ENCODE measurements at places on chromosomes 4 and X. TPM values are rescaled to one million over a fixed set of nuclear protein-coding genes. Genes with fewer than 3 reads are reported as not detected.
A peak's percentile ranks its signal among the peaks of the same experiment; 100 is the strongest.

The FGD1 gene
- total RNA-seq, result 3.4 TPM

The RGN gene
- total RNA-seq, result not detected

The IGSF1 gene
- total RNA-seq, result not detected

The ADH1B gene
- not detected for total RNA-seq

The CITED1 gene
- 3.8 TPM for total RNA-seq

The CLTRN gene
- not detected for total RNA-seq

The MAGEA4 gene
- total RNA-seq, result not detected

The RNF212 gene
- total RNA-seq, result not detected

DNA sequence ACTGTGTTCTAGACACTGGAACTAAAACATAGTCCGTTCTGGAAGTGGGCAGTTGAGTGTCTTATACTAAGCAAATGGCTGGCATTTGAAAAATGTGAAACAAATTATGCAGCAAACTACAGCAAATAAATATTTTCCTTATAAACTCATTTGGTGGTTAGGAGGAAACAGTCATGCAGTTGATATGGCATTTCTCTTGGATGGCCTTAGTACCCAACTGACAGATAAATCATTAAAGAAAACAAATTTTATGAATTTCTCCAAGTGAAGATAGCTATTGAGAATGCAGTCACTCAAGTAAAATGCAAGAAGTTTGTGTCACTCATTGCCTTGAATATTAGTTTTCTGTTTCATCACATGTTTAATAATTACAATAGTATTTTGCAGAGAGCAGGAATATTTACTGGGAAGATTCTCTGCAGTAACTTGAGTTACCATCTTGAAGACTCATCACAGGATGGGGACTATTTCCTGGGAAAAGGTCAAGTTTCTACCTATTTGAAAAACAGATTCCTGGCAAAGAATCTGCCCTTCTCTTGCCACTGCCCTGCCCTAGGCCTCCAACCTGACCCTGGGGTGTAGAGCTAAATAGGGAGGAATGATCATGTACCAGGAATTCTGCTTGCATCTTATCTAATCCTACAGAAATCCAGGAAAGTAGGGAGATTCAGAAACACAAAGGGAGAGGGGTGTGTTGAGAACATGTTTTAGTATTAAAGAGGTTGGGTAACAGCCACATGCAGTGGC is 105.9 kb downstream of the SH3RF1 start:
- H3K36me3 ChIP-seq, result no peaks in the 10 kb centered on the region
- no peak for DNase-seq
- H3K4me3 ChIP-seq, result no peak overlapping the region

DNA sequence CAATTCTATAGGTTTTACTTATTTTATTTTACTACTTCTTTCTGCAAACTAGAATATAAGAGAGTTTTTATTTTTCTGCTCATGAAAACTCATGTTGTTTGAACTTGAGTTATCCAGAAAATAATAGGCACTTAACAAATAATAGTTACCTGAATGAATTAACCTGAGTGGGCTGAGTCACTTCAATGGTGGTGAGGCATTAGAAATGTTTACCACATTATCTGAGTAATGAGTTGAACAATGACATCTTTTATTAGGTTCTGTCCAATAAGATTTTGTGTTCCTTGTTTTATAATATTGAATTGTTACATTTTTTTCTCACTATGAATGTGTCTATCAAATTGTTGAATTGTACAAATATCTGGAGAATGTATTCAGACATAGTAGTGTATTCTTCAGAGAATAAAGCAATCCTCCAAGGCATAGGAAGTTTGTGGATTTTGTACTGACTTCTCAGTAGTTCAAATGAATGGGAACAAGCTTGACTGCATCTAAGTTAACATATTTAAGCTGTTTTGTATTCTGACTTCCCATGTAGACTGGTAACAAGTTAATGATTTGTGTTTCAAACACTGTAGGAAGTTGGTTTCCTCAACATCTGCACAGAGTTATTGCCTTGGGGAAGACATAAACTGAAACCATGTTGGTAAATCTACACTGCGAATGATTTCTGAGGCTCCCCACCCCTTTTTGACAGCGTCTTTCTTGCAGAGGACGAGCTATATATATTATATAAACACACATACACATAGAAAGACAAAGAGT is 1808.9 kb upstream of the TENM3 start:
- no peaks in the 10 kb centered on the region for H3K4me1 ChIP-seq
- H3K27ac ChIP-seq, result no peak overlapping the region
- no peaks in the 10 kb centered on the region for H3K27me3 ChIP-seq
- DNase-seq, result no peak
- H3K4me3 ChIP-seq, result no peak overlapping the region

DNA sequence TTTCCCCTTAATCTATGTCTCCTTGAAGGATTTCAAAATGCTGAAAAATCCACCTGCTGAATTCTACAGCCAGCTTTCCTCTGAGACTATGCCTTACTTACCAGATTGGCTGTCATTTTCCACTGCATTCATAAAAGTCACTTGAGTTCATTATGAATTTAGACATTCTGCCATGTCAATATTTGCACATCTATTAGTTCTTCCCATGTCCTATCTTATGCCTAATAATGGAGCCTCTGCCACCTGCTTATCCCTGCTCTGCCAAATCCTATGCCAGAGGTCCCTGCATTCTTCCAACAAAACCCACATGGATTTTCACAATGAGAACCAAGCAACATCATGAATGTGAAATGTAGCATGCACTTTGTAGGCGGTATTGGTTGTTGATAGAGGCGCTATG is 42.6 kb downstream of the GASK1B start:
- no peaks in the 10 kb centered on the region for H3K4me1 ChIP-seq
- no peaks in the 10 kb centered on the region for H3K36me3 ChIP-seq
- H3K4me3 ChIP-seq, result no peak overlapping the region
- H3K27me3 ChIP-seq, result no peaks in the 10 kb centered on the region
- no peak overlapping the region for H3K27ac ChIP-seq

DNA sequence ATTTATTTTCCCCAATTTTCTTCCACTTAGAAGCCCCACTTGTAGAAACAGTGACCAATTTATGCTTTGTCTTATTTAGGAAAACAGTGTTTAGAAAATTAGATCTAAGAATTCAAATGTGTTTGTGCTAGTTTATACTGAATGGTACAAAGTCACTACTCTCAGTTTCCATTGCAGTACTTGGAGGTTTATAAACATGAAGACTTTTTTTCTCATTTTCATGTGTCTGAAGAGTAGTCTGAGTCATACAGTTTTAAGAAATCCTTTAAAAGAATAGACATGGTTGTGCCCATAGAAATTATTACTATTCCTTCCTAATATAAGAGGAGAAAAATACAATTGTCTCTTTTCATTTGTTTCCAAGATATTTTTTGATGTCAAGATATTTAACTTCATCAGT is 458.7 kb downstream of the NAF1 start:
- no peaks in the 10 kb centered on the region for H3K4me1 ChIP-seq
- H3K36me3 ChIP-seq, result no peaks in the 10 kb centered on the region
- no peaks in the 10 kb centered on the region for H3K27me3 ChIP-seq
- no peak overlapping the region for H3K27ac ChIP-seq

DNA sequence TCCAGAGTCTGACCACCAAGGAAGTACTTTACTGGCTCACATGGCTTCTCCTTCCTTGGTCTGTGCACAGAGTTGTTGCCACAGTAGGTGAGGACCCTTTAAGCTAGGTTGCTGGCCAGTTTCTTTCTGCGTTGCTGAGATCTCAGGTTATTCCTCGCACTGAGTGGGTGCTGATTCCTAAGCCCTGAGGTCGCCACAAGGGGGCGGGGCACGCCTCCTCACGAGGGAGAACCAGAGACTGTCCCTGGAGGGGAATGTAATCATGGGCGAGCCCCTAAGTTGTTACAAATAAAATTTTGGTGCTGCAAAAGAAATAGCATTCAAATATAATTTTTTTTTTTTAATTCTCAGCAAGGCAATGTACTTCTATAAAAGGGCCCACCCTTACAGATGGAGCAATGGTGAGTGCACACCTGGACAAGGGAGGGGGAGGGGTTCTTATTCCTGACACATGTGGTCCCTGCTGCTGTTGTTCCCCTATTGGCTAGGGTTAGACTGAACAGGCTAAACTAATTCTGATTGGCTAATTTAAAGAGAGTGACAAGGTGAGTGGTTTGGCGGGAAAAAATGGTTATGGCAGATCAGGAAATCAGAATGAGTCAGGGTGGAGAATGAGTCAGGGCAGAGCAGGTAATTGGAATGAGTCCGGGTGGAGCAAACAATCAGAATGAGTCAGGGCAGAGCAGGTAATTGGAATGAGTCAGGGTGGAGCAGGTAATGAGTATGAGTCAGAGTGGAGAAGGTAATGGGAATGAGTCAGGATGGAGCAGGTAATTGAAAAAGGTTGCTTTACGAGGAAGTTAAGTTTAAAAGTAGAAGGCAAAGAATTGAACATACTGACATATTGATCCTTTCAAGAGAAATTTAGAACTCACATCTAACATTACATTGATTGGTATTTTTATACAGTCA is 107.5 kb downstream of the VSIG4 start:
- no peak overlapping the region for H3K4me3 ChIP-seq
- no peaks in the 10 kb centered on the region for H3K36me3 ChIP-seq
- DNase-seq, result no peak
- no peaks in the 10 kb centered on the region for H3K27me3 ChIP-seq

DNA sequence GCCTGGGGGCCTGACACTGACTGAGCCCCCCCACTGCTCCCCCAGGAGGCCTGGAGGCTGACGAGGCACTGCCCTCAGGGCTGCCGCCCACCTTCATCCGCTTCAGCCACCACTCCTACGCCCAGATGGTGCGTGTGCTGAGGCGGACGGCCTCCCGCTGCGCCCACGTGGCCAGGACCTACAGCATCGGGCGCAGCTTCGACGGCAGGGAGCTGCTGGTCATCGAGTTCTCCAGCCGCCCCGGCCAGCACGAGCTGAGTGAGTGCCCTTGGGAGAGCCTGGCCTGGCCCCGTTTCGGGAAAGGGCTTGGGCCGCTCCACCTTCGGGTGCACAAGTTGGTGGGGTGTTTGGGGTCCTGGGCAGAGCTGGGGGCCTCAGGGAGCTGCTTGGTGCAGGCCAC is 11.4 kb downstream of the CPZ start:
- peaks cover 87% of the 10 kb centered on the region for H3K36me3 ChIP-seq
- no peaks in the 10 kb centered on the region for H3K27me3 ChIP-seq
- DNase-seq, result no peak

DNA sequence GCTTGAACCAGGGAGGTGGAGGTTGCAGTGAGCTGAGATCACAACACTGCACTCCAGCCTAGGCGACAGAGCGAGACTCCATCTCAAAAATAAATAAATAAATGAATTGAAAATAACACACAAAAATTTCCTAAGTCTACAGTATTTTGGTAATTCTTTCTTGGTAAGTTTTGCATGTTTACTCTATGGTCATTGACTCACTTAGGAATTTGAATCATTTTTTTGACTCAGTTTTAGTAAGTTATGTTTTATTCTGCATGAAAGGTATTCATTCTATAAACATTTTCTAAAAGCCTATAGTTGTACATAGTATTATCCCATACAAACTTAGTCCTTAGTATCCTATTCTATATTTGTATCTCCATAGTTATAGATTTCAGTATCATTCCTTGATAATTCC is 772.9 kb upstream of the SLIT2 start:
- no peaks in the 10 kb centered on the region for H3K27me3 ChIP-seq
- H3K4me3 ChIP-seq, result no peak overlapping the region
- DNase-seq, result no peak
- no peaks in the 10 kb centered on the region for H3K36me3 ChIP-seq

DNA sequence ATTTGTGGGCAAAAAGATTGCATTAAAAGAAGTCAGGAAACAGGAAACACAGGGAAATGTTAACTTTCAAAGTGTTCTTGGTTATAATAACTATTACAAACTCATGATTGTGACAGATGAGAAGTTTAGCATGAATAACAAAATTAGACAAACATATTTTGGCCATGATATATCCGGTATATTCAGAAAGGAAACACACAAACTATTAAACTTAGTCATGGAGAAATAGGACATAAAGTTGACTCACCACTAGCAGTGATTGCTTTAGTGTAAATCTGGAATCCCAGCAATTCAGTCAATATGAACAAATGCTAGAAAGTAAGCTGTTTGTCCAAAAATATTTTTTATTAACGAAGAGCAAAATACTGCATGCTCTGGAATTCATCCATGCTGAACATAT is 1299.9 kb downstream of the C4orf33 start:
- H3K4me3 ChIP-seq, result no peak overlapping the region
- no peaks in the 10 kb centered on the region for H3K36me3 ChIP-seq
- no peaks in the 10 kb centered on the region for H3K27me3 ChIP-seq
- H3K27ac ChIP-seq, result peak overlapping the region; percentile 56
- no peak for DNase-seq
- peaks cover 4% of the 10 kb centered on the region for H3K4me1 ChIP-seq

- no peaks in the 10 kb centered on the region for H3K4me1 ChIP-seq
- H3K36me3 ChIP-seq, result no peaks in the 10 kb centered on the region
- no peaks in the 10 kb centered on the region for H3K27me3 ChIP-seq
- no peak for DNase-seq
- no peak overlapping the region for H3K27ac ChIP-seq
Measured at GRCh38 chr4:89069481-89069880, 12.5 kb upstream of the FAM13A start.

GRCh38 chr4:57320217-57320616 is 210.0 kb upstream of the IGFBP7 start:
- no peaks in the 10 kb centered on the region for H3K4me1 ChIP-seq
- H3K36me3 ChIP-seq, result no peaks in the 10 kb centered on the region
- no peak for DNase-seq
- H3K27ac ChIP-seq, result no peak overlapping the region
- H3K4me3 ChIP-seq, result no peak overlapping the region
- peaks cover 13% of the 10 kb centered on the region for H3K27me3 ChIP-seq

DNA sequence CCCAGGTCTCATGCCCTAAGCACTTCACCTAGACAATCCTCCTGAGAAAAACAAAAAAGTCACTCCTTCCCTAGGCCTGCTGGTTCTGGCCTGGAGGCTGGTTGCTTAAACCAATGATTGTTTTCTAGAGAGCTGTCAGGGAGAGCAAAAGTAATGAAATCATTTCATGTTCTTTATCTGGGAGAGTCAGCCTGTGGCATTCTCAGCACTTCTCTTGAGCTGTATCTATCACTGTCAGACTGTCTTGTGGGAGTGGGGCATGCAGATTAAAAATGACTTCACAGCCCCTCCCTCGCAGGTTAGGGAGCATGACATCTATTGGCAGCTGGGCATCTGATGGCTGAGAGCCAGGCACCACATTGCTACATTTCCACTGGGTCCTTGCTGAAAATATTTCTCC is 20.4 kb upstream of the TMEM154 start:
- no peaks in the 10 kb centered on the region for H3K27me3 ChIP-seq
- H3K27ac ChIP-seq, result no peak overlapping the region
- no peak for DNase-seq
- no peaks in the 10 kb centered on the region for H3K36me3 ChIP-seq

- H3K27ac ChIP-seq, result peak overlapping the region; percentile 93
- H3K4me1 ChIP-seq, result peaks cover 36% of the 10 kb centered on the region
- H3K36me3 ChIP-seq, result peaks cover 4% of the 10 kb centered on the region
- no peaks in the 10 kb centered on the region for H3K27me3 ChIP-seq
- DNase-seq, result peak; percentile 57
Measured at GRCh38 chrX:10175319-10175871, 18.6 kb downstream of the CLCN4 start.

- H3K4me3 ChIP-seq, result no peak overlapping the region
- H3K27ac ChIP-seq, result no peak overlapping the region
- DNase-seq, result no peak
- H3K4me1 ChIP-seq, result no peaks in the 10 kb centered on the region
Measured at GRCh38 chr4:165715211-165715610, 157.8 kb upstream of the TLL1 start.
